Fibroblast of lung (primary cell): ENCODE measurements at places on chromosomes 11 and 22. TPM values are rescaled to one million over a fixed set of nuclear protein-coding genes. Genes with fewer than 3 reads are reported as not detected.

DNA sequence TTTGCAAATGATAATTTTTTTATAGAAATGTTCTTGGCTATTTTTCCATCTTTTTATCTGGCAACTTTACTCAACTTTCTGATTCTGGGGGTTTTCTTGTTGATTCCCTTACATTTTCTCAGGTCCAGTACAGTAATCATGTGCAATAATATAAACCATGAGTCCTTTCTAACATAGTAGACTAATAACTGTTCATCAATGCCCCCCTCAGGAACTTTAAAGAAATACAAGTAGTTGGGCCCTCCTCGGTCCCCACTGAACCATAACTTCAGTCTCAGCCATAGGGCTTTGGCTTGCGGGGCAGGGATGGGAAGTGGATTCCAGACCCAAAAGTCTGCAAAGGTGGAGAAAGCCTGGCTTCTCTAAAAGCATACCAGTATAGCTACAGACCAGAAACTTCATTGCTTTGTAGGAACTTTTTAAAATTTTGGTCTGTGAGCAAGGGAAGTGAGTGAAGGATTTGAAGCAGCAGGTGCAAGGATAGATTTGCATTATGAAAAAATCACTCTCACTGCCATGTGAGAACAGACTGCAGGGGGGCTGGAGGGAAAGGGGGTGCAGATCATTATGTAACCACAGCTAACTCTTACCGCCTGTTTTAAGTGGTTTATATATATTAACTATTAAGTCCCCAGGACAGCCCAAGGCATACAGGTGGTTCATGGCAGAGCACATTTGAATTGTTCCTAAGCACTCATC is 10.4 kb upstream of the TUB start:
- H3K27me3 ChIP-seq = peaks cover 4% of the 10 kb centered on the region
- no peaks in the 10 kb centered on the region for H3K36me3 ChIP-seq
- peaks cover 9% of the 10 kb centered on the region for H3K4me1 ChIP-seq
- DNase-seq = peak; percentile 22
- H3K27ac ChIP-seq = no peak overlapping the region

DNA sequence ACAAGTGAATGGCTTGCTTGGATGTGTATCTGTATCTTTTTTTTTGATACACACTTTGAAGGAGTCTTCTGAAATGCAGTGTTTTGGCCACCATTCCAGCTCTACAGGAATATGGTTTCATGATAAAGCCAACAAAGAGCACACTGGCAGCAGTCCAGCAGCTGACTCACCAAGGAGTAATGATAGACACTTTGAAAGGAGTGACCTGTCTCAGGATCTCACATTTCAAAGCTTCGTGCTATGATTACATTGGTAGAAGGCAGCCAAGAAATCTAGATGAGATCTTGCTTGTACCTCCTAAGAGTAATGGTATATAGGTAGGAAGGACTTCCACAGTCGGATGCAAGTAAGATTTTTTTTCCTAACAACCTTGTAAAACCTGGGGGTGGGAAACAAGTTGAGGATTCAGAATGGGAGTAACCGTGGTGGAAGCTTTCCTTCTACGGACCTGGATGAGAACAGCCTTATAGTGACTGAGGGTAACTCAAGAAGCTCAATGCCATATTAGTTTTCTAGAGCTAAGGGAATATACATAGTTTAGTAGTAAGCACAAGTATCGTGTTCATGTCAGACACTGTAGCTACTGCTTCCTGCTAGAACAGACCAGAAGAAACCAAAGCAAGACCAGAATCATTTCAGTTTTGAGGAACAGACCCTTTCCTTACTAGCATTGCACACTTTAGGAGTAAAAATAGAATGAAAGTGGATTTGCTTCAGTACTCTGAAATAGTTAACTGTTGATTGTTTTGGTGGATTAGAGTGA is 25.0 kb downstream of the MTMR3 start:
- peak; percentile 98 for DNase-seq
- H3K4me3 ChIP-seq = no peak overlapping the region
- H3K27me3 ChIP-seq = no peaks in the 10 kb centered on the region
- peak overlapping the region; percentile 50 for H3K27ac ChIP-seq
- no peaks in the 10 kb centered on the region for H3K36me3 ChIP-seq
- H3K4me1 ChIP-seq = peaks cover 11% of the 10 kb centered on the region

- peaks cover 16% of the 10 kb centered on the region for H3K4me1 ChIP-seq
- no peaks in the 10 kb centered on the region for H3K27me3 ChIP-seq
- no peak overlapping the region for H3K27ac ChIP-seq
- H3K4me3 ChIP-seq = no peak overlapping the region
These were observed 7.7 kb upstream of the UBASH3B start for GRCh38 chr11:122647736-122648275.

GRCh38 chr11:5618807-5619206 is 6.0 kb upstream of the TRIM34 start:
- no peak overlapping the region for H3K4me3 ChIP-seq
- H3K27ac ChIP-seq = peak overlapping the region; percentile 51
- no peaks in the 10 kb centered on the region for H3K27me3 ChIP-seq
- H3K36me3 ChIP-seq = no peaks in the 10 kb centered on the region

GRCh38 chr11:71340086-71340606 is 87.8 kb upstream of the SHANK2 start:
- H3K4me3 ChIP-seq = no peak overlapping the region
- no peaks in the 10 kb centered on the region for H3K27me3 ChIP-seq
- no peak overlapping the region for H3K27ac ChIP-seq
- no peaks in the 10 kb centered on the region for H3K36me3 ChIP-seq

- DNase-seq = peak; percentile 56
- peaks cover 2% of the 10 kb centered on the region for H3K36me3 ChIP-seq
- peaks cover 15% of the 10 kb centered on the region for H3K4me1 ChIP-seq
- peak overlapping the region; percentile 57 for H3K27ac ChIP-seq
- no peak overlapping the region for H3K4me3 ChIP-seq
These were observed 37.6 kb downstream of the ATXN10 start for GRCh38 chr22:45709060-45709739.

DNA sequence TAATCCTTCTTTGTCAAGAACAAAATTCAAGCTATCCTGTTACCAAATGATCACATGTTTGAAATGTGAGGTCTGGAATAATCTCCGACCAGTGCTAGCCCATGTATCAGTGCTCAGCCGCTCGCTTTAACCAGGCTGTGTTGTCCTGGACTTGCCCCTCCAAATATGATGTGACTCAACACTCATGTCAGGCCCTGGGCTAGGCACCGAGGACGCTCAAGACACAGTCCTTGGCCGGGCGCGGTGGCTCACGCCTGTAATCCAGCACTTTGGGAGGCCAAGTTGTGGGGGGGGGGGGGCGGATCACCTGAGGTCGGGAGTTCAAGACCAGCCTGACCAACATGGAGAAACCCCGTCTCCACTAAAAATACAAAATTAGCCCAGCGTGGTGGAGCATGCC is 54.1 kb upstream of the WNT7B start:
- H3K27me3 ChIP-seq = peaks cover 3% of the 10 kb centered on the region
- no peak overlapping the region for H3K27ac ChIP-seq
- H3K4me3 ChIP-seq = no peak overlapping the region
- peaks cover 4% of the 10 kb centered on the region for H3K4me1 ChIP-seq
- no peak for DNase-seq

- H3K4me3 ChIP-seq = no peak overlapping the region
- no peaks in the 10 kb centered on the region for H3K27me3 ChIP-seq
- no peaks in the 10 kb centered on the region for H3K4me1 ChIP-seq
- DNase-seq = no peak
- no peaks in the 10 kb centered on the region for H3K36me3 ChIP-seq
These were observed 282.3 kb downstream of the FAT3 start for GRCh38 chr11:92506809-92507336.

GRCh38 chr11:15754221-15754620 is 602.1 kb downstream of the SOX6 start:
- H3K27me3 ChIP-seq = peaks cover 2% of the 10 kb centered on the region
- H3K4me3 ChIP-seq = no peak overlapping the region
- DNase-seq = no peak
- H3K4me1 ChIP-seq = no peaks in the 10 kb centered on the region

GRCh38 chr11:65516135-65516968 is 8.5 kb upstream of the SCYL1 start:
- H3K27ac ChIP-seq = no peak overlapping the region
- H3K36me3 ChIP-seq = no peaks in the 10 kb centered on the region
- no peaks in the 10 kb centered on the region for H3K27me3 ChIP-seq
- H3K4me3 ChIP-seq = no peak overlapping the region

- H3K4me3 ChIP-seq = no peak overlapping the region
- no peaks in the 10 kb centered on the region for H3K36me3 ChIP-seq
- no peaks in the 10 kb centered on the region for H3K27me3 ChIP-seq
- DNase-seq = no peak
- no peak overlapping the region for H3K27ac ChIP-seq
These were observed 29.3 kb upstream of the CBX7 start for GRCh38 chr22:39181778-39182177.

DNA sequence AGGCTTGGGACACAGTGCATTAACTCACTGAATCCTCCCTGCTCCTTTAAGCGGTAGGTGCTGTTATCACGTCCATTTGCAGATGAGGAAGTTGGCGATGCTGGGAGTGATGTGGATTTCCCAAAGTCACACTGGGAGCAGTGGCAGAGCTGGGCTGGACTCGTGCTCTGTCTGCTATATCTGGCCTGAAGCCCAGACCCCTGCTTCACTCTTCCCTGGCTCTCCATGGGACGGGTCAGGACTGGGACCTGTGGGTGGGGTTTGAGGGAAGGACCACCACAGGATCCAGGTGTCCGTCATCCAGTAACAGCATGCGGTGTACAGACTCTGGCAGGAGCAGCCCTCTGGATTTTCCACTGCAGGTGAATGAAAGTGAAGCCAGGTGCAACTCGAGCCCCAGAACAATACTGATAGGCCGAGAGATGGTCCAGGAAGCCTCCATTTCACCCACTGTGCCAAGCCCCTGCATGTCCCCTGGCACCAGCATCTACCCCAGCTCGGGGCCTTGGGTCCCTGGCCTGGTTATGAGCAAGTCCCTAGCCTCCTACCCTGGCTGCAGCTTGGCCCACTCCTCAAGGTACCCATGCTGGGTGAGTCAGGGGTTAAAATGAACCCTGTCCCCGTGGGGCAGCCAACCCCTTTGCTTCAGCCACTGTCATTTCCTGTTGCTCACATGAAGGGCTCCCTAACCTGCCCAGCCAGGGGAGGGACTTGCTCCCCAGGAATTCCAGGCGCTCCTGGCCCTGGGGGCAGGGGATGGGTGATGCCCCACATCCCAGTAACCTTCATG is 4.2 kb downstream of the USP2 start:
- no peak overlapping the region for H3K27ac ChIP-seq
- no peaks in the 10 kb centered on the region for H3K36me3 ChIP-seq
- H3K27me3 ChIP-seq = no peaks in the 10 kb centered on the region
- no peak overlapping the region for H3K4me3 ChIP-seq
- peaks cover 35% of the 10 kb centered on the region for H3K4me1 ChIP-seq
- no peak for DNase-seq

- DNase-seq = no peak
- H3K36me3 ChIP-seq = no peaks in the 10 kb centered on the region
- H3K27me3 ChIP-seq = no peaks in the 10 kb centered on the region
- no peak overlapping the region for H3K4me3 ChIP-seq
These were observed 365.0 kb downstream of the TBC1D22A start for GRCh38 chr22:47127441-47127871.

DNA sequence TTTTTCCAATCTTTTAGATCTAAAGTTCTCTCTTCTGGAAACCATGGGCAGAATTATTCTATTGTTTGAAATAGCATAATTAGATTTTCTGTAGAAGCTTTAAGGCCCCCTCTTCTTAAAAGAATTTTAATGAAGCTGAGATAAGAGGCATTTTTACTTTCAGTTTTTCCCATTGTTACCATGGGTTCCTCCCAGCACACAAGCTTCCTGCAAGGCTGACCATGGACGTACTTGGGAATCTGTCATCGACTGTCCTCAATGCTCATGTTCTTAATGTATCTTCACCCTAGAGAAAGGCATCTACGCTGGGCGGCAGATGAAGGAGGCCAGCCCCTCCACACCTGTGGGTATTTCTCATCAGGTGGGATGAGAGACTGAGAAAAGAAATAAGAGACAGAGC is 11.1 kb downstream of the OR52K2 start:
- DNase-seq = no peak
- H3K4me3 ChIP-seq = no peak overlapping the region
- H3K36me3 ChIP-seq = no peaks in the 10 kb centered on the region
- no peak overlapping the region for H3K27ac ChIP-seq
- H3K4me1 ChIP-seq = no peaks in the 10 kb centered on the region
- H3K27me3 ChIP-seq = no peaks in the 10 kb centered on the region

DNA sequence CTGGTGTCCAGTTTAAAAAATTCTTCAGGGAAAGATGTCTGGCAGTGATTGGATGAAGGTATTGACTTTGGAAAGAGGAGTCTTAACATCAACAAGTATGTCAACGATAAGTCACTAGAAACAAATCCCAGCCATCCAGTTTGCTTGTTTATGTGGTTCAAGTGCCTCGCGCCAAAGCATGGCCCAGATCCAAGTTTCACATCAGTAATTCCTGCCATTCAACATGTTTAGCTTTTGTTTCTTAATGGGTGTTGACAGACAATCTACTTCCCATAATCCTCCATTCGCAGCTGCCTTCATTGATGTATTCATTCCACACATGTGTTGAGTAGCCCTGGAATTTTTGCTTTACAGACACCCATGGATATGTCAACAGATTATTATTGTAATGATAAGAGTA is 77.8 kb downstream of the UBASH3B start:
- H3K36me3 ChIP-seq = no peaks in the 10 kb centered on the region
- no peak overlapping the region for H3K4me3 ChIP-seq
- no peak overlapping the region for H3K27ac ChIP-seq
- no peaks in the 10 kb centered on the region for H3K27me3 ChIP-seq

- DNase-seq = no peak
- peaks cover 9% of the 10 kb centered on the region for H3K27me3 ChIP-seq
- no peak overlapping the region for H3K27ac ChIP-seq
- H3K36me3 ChIP-seq = no peaks in the 10 kb centered on the region
These were observed 6.2 kb downstream of the GAL3ST1 start for GRCh38 chr22:30568137-30568805.

DNA sequence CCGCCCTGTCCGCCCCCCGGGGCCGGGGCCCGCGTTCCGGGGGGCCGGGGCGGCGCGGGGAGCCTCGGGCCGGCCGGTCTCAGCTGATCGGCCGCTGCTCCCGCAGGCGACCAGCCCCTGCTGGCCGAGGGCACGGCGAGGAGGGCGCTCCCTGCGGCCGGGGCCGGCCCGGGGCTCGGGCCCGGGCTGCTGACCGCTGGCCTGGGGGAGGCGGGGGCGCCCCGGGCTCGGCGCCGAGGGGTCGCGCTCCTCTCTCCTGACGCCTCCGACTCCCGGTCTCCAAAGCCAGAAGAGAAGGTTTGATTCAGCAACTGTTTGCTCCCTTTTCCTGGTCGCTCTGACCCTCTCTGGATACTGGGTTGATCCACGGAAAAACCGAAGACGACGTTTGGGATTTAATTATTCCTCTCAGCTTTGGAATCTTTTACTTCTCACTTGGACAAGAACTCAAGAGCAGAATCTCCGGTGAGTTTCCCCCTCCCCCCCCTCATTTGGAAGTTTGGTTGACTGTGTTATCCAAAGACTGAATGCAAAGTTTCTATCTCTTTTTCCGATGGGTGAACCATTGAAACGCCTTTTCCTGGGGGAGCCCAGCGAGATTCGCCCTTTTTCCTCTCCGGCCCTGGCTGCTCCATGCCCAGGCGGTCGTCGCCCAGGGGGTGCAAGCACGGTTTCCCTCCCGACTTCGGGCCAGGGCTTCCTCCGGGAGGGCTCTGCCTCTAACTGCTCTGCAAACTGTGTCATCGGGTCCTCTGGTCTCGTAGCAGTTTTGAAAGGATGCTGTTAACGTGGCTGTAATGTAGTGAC is 725 bp downstream of the KDM2A start:
- no peaks in the 10 kb centered on the region for H3K36me3 ChIP-seq
- H3K27me3 ChIP-seq = no peaks in the 10 kb centered on the region

The CCDC34 gene
- total RNA-seq = 3.3 and 4.6 TPM in 2 replicates

The GLB1L2 gene
- under 0.01 TPM in 2 replicates for total RNA-seq

The FXYD6 gene
- total RNA-seq = 5.1 and 8.0 TPM in 2 replicates

The THOC5 gene
- 47.8 and 52.8 TPM in 2 replicates for total RNA-seq

The SLC22A9 gene
- total RNA-seq = not detected in 2 replicates

The SEPTIN3 gene
- total RNA-seq = 0.26 and 0.33 TPM in 2 replicates

The DLG2 gene
- total RNA-seq = 2.1 and 2.3 TPM in 2 replicates

The C11orf86 gene
- total RNA-seq = not detected in 2 replicates

The DEUP1 gene
- total RNA-seq = under 0.01 TPM in 1 of 2 replicates, not detected in the other
